ENCODE measurements at places on chromosomes 2 and 18.

- no peak for DNase-seq
These were observed 366.9 kb downstream of the OSR1 start for GRCh38 chr2:18991177-18992168.

DNA sequence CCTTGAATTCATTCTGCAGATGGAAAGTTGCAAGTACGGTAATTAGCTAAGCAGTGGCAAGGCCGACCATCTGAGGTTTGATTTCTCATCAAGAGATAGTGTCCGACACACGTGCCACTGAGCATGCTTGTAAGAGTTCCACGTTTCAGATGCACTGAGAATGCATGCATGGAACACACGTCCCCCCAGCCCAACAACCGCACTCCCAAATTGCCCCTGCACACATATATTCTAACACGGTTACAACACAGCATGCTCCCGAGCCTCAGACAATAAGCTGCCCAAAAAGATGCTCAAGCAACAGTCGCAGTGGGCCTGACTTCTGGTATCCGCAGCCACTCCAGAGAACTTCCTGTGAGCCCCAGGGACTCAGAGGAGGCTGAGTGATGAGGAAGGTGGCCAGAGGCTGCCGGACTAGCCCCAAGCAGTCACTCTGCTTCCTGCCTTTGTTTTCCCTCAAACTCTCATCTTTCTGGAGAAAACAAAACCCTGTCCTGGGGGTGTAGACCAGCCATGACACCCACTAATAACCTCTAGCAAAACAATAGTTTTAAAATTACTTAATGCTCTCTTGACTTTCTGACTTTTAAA is 204.0 kb downstream of the TGIF1 start:
- DNase-seq, result no peak

GRCh38 chr2:33166287-33166881 is 219.6 kb downstream of the LTBP1 start:
- no peak for DNase-seq

DNA sequence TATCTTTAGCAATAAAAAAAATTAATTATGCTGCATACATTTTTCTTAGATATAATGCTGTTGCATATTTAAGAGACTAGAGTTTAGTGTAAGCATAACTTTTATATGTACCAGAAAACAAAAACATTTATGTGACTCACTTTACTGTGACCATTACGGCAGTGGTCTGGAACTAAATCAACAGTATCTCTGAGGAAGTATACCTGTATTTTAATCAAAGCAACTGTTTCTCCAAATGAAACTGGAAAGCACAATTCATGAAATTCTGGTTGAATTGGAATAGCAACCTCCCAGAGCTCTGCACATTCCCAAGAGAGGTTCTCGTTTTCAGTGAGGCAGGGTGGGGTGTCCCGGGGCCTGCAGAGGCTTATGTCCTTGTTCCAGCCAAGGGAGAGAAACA is 112.2 kb upstream of the TACR1 start:
- DNase-seq, result no peak

DNA sequence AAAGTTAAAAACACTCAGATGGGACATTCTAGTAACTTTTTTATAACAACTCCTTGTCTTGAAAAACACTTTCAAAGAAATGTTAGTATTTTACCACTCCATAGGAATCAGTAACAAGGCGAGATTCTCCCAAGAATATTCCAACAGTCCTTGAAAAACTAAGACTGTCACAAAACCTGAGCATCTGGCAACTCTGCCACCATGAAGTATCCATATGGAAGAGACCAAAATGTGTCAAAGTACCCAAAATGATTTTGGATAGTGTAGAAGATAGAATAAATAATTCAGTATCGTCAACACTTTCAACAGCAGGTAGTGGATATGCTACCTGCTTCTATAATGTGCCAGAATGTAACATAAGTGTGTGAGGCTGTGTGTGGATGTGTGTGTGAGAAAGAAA is 361.8 kb downstream of the ZEB2 start:
- no peak for DNase-seq

GRCh38 chr2:127313406-127313805 is 19.5 kb upstream of the ERCC3 start:
- no peak for DNase-seq

DNA sequence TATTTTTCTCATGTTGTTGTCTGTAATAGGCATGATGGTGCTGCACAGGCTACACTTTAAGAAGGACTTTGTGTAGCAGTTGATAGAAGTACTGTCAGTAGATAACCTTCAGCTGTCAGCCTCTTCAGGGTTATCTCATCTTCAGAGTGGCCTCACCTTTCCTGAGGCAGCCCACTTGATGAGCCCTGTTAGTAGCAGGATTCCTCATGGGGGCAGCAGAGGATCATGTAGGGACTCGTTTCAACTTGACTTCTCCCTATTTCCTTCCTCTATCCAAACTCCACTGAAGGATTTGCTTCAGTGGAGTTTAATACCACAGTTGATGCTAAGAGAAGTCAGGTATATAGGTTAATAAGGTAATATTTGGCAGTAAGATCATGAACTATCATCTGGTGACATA is 530.3 kb upstream of the FSIP2 start:
- peak; percentile 74 for DNase-seq

- DNase-seq, result peak; percentile 58
These were observed 4.3 kb downstream of the UBXN2A start for GRCh38 chr2:23944527-23944926.

All from SJCRH30 (cell line).